OCI-M1 (cell line): ENCODE measurements at places on chromosomes 3 and 15.
A peak's percentile ranks its signal among the peaks of the same experiment; 100 is the strongest.

DNA sequence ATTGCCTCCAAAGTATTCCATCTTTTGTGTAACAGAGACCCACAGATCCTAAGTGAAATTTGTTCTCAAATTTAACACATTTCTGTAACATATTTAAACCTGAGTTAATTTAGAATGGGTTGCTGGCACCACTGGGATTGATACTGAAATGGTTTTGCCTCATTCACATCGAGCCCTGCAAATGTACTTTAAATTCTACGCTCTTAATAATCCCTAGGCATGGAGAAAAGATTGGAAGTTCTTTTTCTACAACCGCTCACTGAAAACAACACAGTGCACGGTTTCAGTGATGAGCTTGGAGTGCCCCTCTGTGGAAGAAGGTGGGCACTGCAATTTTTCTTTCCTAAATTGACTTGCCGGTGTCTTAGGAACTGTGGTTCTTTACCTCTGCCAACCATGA is 109.9 kb upstream of the ATP11B start:
- DNase-seq = peak; percentile 77

DNA sequence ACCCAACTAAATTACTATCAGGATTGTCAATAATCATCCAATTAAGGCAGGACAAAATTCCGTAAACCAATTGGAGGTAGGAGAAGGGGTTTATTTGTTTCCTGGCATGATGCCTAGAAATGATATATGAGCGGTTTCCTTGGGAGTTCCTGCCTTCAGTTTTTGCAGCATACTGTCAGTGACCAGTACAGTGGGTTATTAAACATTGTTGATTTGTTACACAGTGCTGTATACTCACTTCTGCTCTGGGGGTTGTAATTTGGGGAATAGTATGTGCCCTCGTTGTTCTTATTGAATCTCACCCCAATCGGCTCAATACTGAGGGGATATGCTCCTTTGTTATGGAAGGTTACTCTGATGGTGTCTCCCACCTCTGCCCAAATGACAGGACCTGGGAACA is 22.2 kb downstream of the CP start:
- DNase-seq = peak; percentile 31

DNA sequence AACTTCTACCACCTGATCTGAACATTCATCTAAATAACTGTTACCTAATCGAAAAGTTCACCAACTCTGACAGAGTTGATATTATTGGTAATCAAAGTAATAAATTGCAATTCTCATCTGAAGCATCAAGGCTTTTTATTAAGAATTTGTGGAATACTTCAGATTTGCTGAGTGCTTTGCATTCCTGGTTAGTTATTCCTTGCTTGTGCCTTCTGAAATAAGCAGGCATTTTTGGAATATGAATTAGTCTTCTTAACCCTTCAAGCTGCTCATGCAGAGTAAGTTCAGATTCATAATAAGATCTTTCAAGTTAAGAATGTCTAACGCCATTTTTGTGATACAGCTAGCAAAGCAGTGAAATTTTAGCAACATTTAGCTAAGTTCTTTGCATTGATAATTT is 188.5 kb downstream of the ALCAM start:
- DNase-seq = no peak

GRCh38 chr15:68729789-68730411 is 90.8 kb downstream of the ANP32A start:
- DNase-seq = no peak

DNA sequence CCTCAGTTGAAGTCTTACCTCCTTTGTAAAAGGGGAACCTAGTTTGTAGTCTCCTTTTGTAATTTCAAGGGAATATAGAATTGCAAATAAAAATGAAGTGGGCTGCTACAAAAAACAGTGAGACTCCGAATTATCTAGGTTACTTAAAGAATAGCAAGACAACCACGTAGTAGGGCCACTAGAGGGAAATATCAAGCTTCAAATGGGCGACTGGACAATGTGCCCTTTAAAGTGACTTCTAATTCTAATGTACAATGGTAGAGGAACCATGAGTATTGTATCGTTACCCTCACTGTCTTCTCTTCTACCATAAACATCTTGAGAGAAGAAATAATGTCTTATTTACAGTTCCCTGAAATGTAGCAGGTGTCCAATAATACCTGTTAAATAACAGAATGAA is 56.3 kb downstream of the TP63 start:
- no peak for DNase-seq

DNA sequence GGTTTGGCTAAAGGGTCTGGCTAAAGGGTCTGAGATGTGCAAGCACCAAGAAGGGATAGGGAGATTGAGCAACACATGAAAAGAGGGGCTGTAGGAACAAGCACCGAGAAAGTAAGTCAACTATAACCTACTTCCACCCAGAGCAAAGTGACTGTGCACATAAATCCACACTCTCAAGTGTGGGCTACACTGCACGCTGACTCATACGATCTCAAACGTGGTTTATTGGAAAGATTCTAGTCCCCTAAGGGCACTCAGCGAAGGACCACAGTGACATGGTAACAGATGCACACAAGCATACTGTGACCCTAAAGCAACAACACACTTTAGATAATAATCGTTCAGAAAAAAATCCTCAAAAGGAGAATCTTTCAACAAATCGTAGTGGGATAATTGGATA is 48.0 kb downstream of the EHHADH start:
- DNase-seq = no peak

DNA sequence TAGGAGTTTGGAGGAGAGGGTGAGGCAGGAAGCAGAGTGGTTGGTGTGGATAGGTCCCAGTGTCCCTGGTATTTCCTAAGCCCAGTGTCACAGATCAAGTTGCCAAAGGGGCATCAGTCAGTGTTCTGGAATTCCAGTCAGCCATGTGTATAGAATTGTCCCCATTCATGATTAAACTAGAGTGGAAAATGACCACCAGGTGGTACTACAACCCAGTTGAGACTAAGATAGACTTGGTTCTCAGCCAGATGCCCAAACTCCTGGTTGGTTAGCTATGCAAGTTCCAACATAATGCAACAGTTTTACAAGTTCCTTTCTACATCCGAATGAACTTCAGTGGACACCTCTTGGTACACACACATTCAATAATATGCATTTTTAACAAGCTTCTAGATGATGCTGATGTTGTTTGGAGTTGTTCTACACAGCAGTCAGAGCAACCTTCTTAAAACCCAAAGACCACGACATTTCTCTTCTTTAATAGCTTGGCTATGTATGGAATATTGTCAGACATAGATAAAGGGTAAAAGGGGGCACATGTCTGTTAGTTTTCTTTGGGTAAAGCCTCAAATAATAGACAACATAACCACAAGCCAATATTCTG is 8.4 kb upstream of the ATR start:
- peak; percentile 85 for DNase-seq

DNA sequence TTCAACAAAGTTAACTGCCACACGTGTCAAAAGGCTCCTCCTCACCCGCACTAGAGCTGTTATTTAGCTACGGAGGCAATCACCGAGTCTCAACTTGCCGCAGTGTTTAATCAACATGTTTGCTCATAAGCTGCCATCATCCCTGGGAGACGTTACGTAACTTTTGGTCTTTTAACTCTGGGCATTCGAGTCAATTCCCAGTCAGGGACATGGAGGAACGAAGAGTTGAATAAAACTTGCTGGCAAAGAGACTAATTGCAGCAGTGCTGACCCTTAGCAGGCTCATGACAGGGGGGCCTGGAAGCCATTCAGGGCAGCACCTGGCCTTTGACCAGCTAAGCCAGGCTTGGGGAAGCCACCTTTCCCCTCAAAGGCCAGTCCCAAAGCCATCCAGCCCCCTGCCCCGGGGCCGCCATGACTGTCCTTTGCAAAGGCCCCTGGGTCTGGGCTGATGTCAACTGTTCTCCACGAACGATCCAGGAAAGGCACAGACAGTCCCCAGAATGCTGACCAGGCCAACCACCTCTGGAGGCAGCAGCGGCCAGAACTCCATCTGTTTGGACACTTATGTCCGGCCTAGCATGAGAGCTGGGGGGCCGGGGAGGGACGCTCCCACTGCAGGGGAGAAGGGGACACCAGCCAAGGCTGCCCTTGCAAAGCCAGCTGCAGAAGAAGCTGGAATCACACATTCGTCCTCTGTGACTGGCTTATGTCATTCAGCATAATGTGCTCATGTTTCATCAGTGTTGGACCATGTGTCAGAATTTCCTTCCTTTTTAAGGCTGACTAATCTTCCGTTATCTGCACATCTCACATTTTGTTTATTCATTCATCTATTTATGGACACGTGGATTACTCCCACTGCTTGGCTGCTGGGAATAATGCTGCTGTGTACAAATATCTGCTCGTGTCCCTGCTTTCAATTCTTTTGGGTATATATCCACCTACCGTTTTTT is 43.7 kb downstream of the PCSK6 start:
- peak; percentile 57 for DNase-seq

GRCh38 chr3:149771652-149772271 is 19.5 kb upstream of the COMMD2 start:
- DNase-seq = peak; percentile 44

DNA sequence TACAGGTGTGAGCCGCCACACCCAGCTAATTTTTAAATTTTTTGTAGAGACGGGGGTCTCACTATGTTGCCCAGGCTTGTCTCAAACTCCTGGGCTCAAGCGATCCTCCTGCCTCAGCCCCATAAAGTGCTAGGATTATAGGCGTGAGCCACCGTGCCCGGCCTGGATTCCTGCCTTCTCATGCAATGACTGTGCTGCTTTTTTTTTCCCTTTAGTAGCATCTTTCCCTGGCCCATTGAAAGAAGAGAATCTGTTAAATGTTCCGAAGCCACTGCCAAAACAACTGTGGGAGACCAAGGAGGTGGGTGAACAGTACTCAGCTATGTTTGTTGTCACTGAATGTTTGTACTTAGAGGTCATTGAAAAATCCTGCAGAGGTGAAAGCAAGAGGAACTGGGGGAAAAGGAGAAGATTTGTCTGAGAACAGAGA is 88.0 kb downstream of the CRTC3 start:
- DNase-seq = peak; percentile 49

DNA sequence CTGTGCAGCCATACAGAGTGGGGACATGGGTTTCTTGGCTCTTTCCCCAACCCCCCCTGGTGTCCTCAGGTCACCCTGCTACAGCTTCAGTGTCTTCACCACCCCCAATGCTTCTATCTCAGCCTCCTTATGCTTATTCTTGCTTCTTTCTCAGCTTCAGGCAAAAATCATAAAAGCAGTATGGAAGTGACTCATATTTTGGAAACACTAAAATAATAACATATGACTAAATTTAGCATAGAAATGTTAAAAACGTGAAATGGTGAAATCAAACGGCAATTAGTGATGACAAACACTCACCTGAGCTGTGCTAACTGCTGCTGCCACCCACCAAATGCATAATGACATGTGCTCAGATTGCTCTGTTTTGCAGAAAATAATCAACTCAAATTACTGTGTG is 475.2 kb upstream of the EPHA3 start:
- no peak for DNase-seq
